ENCODE measurements at places on chromosomes 1 and 21.

DNA sequence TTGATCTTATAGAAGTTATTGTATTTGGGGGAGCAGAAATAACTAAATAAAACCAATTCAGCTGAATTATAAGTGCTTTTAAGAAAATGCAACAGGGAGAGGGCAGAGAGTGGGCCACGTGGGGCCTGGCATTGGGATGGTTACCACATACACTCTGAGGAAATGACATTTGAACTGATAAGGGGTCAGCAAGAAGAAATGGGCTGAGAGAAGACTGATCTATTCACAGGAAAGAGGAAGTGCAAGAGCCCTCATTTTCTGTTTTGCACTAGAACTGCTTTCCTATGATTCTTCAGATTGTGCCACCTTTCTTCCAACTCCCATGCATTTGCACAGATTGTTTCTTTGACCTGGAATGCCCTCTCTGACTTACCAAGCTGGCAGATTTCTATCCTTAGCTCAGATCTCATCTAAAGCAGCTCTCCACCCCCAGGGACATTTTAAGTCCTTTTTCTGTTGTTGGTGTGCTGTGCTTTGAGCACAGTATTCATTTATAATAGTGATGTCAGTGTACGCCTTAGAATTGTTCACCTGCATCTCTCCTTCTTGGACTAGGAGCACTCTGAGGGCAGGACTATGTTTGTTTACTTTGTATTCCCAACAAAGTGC, 115.9 kb downstream of the FGGY start:
- DNase-seq = no peak

DNA sequence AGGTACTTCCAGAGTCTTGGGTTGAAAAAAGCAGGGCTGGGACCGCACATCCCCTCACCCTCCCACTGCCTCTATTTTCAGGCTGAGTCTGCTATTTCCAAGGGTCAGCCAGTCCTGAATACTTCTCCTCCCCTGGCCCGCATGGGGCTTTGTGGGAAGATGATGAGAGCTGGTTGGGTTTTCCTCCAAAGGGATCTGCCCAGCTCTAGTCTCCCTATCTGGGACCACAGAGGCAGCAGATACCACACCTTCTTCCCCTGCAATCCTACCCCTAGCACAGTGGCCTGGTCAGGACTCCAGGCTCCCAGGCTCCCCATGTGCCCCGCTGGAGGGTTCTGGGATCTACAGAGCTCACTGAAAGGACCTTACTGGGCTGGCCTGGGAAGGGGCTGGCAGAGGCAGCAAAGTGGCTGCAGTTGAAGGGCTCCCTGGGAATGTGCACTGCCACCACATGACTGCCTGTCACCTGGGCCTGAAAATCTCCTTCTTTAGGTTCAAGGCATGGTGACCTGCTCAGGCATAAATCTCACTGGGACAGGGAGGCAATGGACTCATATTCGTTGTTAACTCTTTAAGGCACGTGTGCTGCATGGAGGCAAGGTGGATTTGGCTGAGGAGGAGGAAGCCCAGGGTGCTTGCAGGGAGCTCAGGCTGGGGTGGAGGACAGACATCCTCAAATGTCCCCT, 13.1 kb downstream of the CACNA1S start:
- DNase-seq = no peak

- DNase-seq = no peak
Measured at GRCh38 chr1:204102739-204103430, 30.0 kb downstream of the SOX13 start.

- peak; percentile 39 for DNase-seq
Measured at GRCh38 chr1:113784104-113784779, 25.0 kb upstream of the PHTF1 start.

DNA sequence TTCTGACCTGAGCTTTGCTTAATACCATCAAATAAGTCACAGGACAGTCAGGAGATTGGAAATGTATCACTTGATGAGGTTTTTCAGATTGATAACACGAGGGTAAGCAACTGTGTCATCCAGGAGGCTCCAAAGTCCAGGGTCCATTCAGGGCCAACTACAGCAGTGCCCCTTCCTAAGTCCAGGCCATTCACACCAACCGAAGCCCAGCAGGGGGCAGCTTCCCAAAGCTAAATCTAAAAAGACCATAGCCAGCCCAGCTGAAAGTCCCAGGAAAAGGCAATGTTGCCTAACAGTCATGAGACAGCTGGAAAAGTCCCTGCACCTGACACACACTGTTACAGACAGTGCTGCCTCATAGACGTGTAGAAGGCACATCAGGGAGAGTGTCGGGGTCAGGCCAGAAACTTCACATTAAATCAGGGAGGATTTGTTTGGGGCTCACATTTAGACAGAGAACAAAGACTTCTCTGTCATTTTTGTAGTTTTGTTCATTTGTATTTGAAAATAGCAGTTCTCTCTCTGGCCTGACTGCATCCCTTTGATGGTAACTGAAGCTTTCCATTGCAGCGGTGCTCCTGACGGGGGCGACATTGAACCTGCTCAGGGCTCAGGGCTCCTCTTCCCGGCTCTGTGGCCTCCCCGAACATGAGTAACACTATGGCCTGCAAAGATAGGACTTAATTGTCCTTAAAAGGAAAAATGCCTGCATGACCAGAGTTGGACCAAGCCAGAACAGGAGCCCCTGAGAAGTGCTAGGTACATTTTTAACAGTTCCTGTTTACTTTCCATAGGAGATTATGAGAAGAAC, 200.4 kb downstream of the NRIP1 start:
- DNase-seq = peak; percentile 3

DNA sequence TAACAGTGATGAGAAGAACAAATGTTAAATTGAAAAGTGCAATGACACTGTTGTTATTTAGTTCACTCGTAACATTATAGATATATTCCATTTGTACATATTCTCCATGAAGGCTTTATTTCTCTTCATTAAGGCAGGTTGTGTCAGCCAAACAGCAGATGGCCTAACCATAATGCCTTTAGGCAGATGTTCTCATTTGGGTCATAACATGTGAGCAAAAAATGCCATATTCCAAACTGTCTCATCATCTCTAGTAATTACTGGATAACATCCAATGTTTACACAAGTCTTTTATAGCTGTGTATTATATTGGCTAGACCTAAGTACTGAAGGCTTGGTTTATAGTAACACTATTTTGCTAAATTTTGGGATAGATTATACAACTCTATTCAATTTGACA, 87.2 kb upstream of the CHODL start:
- DNase-seq = no peak

DNA sequence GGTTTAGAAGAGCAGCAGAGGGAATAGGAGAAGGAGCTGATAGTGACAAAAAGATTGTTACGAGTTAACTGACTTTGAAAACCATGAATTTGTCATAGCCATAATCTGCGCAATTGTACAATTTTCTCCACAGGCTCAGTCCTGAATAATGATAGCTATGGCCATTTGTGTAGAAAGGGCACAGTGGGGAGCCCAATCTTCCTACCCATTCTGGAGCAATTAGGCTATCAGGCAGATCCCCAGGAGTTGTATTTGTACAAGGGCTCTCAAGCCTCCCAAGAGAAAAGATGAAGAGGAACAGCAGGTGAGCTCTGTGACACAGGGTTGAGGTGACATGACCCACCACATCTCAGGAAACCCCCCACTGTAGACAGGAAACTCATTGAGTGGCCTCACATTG, 42.1 kb upstream of the SAMD13 start:
- DNase-seq = no peak

DNA sequence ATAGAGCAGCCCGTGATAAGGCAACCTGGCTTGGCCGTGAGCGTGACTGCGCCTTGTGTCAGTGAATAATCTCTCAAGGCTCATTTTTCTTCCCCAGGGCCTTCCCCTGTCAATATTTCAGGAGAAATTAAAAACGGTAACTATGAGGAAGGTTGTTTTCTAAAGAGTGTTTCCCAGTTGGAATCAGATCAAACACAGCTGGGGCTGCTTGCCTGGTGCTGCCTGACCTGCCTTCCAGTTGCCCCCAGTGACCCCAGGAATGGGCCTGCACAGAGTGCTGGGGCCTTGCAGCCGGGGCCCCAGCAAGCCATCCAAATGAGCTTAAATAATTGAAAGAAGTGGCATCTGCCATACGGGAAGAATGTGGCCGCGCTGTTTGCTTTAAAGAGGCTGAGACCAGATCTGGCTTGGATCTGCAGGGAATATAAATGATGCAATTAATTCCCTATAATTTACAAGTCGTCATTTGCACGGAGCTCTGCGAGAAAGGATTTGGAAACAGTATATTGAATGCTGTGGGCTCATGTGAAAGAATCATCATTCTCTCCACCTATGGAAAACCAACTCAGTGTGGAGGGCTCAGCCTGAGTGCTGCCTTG, 203.9 kb downstream of the C1orf94 start:
- DNase-seq = no peak

GRCh38 chr1:1063945-1064831, 9.9 kb downstream of the RNF223 start:
- DNase-seq = peak; percentile 79

- DNase-seq = no peak
Measured at GRCh38 chr1:170970256-170970655, 34.9 kb downstream of the MROH9 start.

GRCh38 chr1:50917138-50918137, 42.6 kb downstream of the FAF1 start:
- no peak for DNase-seq

DNA sequence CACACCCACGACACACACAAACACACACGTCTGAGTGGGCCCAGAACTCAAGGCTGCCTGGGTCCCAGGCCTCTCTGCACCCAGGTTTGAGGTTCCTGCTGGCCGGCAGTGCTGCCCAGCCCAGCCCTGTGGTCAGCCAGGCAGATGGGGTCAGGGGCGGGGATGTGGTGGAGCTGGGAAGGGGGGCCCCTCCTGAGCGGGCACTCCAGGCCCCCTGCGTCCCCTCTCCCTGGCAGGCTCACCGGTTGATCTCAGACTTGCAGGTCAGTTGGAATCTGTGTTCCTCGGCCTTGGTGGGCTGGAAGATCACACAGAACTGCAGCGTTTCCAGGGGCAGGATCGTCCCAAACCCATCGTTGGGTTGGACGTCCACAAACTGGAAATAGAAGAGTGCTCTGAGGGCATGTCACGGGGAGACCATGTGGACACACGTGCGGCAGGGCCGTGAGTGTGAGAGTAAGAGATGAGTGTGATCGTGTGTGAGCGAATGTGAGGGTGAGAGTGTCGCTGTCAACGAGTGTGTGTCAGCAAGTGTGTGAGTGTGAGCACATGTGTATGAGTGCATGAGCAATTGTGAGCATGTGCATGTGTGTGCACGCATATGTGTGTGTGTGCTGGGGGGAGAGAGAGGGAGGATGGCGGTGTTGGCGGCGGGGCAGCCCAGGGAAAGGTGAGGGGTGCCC, 19.7 kb upstream of the TMEM52 start:
- no peak for DNase-seq

GRCh38 chr1:7783178-7783711, 846 bp upstream of the PER3 start:
- no peak for DNase-seq

- DNase-seq = no peak
Measured at GRCh38 chr1:58460469-58460868, 86.1 kb downstream of the OMA1 start.

- no peak for DNase-seq
Measured at GRCh38 chr1:61237659-61238358, 155.4 kb downstream of the NFIA start.

Data from CD4-positive, alpha-beta T cell treated with Interleukin-6 at 100 ng/mL for 8 hours (primary cell).